ENCODE measurements at places on chromosomes 7 and 10.

DNA sequence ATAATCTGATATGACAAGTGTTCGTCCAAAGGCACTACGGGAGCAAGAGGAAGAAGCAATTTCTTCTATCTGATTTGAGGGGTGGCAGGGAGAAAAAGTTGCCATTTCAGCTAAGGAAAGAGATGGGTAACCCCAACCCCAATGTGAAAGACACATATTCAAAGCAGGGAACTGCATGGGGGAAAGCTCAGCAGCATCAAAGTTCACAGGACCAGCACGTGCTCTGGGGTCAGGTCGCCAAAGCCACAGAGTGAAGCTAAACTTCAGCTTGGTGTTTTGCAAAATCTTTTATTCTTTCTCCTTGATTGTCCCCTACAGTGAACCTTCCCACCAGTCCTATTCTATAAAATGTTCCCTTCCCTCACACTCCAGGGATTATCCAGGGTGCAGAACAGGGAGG lies 112.8 kb upstream of the PPP2R2D start:
- no peak for DNase-seq

DNA sequence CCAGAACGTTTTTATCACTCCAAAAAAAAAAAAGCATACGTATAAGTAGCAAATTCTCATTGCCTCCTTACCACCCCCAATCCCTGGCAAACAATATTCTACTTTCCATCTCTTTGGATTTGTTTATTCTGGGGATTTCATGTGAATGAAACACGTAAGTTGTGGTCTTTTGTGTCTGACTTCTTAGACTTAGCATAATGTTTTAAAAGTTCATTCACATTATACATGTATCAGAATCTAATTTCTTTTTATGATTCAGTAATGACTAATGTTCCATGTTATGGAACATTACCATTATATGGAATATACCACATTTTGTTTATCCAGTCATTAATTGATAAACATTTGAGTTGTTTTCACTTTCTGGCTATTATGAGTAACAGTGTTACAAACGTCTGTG lies 12.5 kb upstream of the KLHL7 start:
- peak; percentile 5 for DNase-seq

GRCh38 chr7:67463983-67464382 lies 467.4 kb downstream of the TYW1 start:
- DNase-seq = no peak

- DNase-seq = no peak
Measured at GRCh38 chr7:20412032-20412431, 81.3 kb downstream of the ITGB8 start.

DNA sequence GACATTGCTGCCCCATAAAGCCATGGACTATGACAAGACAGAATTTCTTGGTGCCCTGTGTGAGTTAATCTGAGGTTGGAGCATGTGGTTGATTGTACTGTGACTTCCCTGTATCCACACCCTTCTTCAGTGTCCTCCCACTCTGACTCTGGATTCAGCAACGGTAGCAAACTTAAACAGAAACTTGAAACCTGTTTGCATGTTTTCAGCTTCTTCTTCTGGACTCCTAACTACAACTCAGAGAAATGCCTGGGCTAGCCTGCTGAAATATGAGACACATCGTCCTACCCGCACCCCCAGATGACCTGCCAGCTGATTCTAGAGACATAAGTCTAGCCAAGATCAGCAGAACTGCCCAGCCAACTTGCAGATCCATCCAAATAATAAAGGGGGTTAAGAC lies 78.4 kb downstream of the IPMK start:
- no peak for DNase-seq

GRCh38 chr7:139630643-139631519 lies 107.4 kb downstream of the CLEC2L start:
- no peak for DNase-seq

DNA sequence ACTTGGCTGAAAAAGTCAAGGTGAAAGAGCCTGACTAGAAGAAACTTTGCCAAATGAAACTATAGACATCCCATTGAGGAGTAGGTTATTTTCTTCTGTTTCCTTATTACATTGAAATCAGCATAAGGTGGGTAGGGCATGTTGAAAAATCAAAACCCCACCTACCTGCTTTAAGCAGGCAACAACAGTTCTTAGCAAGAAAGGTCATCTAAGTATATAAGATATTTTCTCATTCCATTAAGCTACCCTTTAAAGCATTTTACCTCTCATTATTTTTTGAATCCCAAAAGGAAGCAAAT lies 30.8 kb downstream of the ACADSB start:
- DNase-seq = no peak

- peak; percentile 98 for DNase-seq
Measured at GRCh38 chr7:152081088-152081487, 55.6 kb downstream of the GALNT11 start.

- DNase-seq = no peak
Measured at GRCh38 chr10:51789903-51790302, 90.5 kb upstream of the CSTF2T start.

GRCh38 chr10:110762109-110762848 lies 109.4 kb upstream of the PDCD4 start:
- peak; percentile 22 for DNase-seq

- DNase-seq = no peak
Measured at GRCh38 chr10:116973946-116974455, 31.0 kb downstream of the SHTN1 start.
